ENCODE measurements at places on chromosomes 2 and 18.
A peak's percentile ranks its signal among the peaks of the same experiment; 100 is the strongest.

DNA sequence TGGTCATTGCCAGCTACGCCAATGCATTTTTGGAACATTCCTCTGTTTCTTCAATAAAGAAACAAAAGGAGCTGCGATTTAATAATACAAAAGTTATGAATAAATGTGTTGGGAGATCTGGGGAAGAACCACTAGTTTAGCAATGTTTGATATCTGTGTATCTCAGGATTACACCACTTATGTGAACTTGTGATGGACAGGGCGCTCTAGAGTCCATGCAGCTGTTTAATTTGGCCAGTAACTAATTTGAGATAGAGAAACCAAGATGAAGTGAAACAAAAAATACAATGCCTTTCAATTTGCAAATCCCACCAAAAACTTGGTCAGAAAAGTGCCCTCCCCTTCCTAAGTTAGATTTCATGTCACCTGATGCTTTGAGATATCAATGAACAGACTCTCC, 6.8 kb upstream of the DCDC2C start:
- DNase-seq, result no peak

GRCh38 chr18:49510393-49511115, 23.5 kb upstream of the C18orf32 start:
- peak; percentile 8 for DNase-seq

GRCh38 chr2:66301022-66301766, 133.7 kb upstream of the MEIS1 start:
- DNase-seq, result no peak

DNA sequence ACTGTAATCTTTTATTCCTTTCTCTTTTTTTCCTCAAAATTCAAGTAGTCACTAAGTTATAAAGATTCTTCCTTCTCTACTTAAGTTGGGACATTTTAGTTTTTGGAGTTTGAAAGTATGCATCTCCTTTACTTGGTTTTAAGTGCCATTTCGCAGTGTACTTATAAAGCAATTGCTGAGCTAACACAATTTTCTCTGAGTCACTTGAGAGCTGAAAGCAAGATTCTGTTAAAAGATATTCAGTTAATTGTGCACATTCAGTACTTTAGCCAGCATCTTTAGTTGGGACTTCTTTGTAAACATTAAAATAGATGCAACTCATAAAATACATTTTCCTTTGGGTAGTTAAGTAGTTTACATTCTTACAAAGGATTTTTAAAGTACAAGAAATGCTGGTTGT, 136.0 kb downstream of the GFPT1 start:
- DNase-seq, result no peak

All from stimulated activated CD8-positive, alpha-beta memory T cell treated with anti-CD3 and anti-CD28 coated beads, Interleukin-15, amount 100 ng/mL, for 48 hours (primary cell).